ENCODE measurements at places on chromosomes 2 and 18.

- peak; percentile 43 for DNase-seq
Observed at GRCh38 chr2:236055471-236055870, 112.7 kb downstream of the GBX2 start.

DNA sequence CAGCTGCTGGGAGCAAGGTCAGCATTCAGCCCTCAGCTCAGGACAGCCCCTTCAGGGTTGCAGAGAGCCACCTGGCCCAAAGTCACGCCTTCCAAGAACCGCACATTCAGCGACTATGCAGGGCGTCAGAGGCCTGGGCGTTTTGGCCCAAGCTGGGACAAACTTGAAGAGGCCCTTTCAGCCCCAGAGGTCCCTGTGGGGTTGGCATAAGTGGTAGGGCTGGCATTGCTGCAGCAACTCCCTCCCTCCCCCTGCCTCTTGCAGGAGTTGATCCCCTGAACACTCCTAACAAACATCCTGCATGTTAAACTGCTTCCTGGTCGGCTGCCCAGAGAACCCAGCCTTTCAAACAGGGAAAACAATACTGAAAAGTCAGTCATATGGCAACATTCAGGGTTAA lies 192.9 kb upstream of the SMAD2 start:
- DNase-seq: no peak

- no peak for DNase-seq
Observed at GRCh38 chr2:16441431-16441830, 224.2 kb downstream of the CYRIA start.

GRCh38 chr18:24995056-24995455 lies 356.9 kb downstream of the ZNF521 start:
- DNase-seq: no peak

DNA sequence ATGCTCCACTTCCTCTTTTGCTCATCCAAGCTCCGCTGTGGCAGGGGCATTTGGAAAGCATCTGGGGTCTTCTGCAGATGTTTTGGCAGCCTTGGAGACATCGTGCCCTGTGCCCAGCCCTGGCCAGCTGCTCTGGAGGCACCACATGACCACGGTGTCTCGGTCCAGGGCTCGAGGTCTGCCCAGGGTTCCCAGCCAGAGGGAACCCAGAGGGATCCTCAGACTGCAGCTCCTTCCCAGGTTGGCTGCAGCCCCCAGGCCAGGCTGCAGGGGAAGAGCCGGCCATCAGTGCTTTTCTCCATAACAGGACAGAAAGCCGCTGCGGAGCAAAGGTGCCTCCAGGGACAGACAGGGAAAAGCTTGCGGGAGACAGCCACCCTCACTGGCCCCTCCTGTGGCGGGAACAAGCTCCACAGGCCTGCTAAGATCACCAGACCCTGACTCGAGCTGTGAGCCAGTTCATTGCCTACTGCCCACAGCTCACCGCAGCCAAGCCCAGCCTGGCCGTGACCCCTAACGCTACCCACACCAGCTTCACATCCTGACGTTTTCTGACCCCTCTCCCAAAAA lies 74.7 kb downstream of the SMAD7 start:
- DNase-seq: peak; percentile 61

DNA sequence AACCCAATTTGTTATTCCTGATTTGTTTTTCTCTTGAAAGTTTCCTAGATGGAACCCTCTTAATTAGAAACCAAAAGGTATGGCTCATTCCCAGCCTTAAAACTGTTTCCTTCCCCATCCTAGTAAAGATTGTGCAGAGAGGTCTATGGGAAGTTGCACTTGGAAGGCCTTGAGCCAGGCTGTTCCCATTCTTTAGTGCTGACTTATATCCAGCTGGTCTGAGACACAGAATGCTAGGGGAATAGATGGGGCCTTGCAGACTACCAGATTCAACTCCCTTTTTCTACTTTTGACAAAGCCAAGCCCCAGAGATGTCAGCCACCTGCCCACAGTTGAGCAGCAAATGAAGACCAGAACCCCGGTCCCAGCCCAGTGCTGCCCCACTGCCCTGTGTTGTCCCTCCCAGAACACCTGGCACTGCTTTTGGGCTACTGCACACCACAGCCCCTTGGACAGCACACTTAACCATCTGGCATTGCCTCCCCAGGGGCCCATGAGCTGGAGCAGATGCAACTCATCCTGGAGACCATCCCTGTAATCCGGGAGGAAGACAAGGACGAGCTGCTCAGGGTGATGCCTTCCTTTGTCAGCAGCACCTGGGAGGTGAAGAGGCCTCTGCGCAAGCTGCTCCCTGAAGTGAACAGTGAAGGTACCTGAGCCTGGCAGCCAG lies 98.2 kb downstream of the MRO start:
- no peak for DNase-seq

GRCh38 chr2:28356095-28356911 lies 36.4 kb upstream of the FOSL2 start:
- peak; percentile 90 for DNase-seq

GRCh38 chr2:235911633-235912233 lies 256.5 kb downstream of the GBX2 start:
- no peak for DNase-seq

DNA sequence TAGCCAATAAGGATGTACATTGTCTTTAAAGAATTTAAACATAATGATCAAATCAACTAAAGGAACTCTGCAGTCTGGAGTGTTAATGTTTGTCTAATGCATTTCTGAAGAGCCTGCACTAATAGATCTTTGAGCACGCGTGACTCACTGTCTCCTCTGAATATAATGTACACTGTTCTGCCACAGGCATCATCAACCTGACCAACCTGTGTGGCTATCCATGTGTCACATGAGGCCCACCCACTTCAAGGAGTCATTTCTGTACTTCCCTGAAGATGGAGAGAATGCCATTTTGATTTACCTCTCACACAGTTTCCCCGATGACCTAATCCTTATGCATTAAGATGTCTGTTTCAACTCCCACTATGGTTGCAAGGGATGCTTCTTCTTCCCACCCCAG lies 434.0 kb upstream of the SPHKAP start:
- DNase-seq: no peak

- no peak for DNase-seq
Observed at GRCh38 chr2:147297820-147298219, 547.0 kb upstream of the ACVR2A start.

DNA sequence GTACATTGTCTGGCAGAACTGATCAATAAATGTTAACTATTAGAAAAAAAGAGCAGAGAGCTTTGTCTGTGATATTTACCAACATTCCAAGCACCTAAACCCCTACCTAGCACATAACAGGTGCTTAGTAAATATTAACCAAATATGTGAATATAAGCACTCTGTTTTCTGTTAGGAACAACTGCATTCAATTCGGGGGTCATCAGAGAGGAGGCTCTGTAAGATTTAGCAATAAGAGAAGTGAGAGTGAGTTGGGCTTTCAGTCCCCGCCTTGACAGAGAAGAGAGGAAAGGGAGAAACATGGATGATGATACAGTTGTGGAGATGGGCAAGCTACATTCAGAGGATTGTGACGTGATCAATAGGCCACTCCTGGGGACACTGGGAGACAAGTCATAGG lies 47.7 kb downstream of the MYOM1 start:
- no peak for DNase-seq

- DNase-seq: peak; percentile 51
Observed at GRCh38 chr18:34978953-34979608, 62.1 kb upstream of the MAPRE2 start.

GRCh38 chr2:38187541-38188011 lies 111.6 kb upstream of the CYP1B1 start:
- no peak for DNase-seq

- no peak for DNase-seq
Observed at GRCh38 chr2:224524657-224525056, 60.5 kb downstream of the CUL3 start.

- peak; percentile 34 for DNase-seq
Observed at GRCh38 chr18:9796935-9797549, 88.7 kb upstream of the TXNDC2 start.

DNA sequence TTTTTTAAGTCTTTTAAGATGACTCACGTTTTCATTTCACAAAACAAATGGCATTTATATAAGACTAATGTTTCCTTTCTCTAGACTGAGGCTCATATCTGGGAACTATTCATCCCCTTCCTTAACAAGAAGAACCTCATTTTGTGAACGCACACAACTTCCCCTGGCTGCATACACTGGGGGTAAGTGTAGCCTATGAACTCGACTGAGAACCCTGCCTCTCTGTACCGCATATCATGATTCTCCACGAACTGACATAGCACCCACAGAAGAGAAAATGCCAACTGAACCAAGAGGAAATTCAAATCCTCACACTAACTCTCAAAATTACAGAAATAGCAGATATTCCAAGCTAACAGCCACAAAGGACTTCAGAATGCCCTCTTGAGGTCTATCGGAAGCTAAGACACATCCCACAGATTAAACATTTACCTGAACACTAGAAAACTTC lies 236.7 kb downstream of the TCF4 start:
- DNase-seq: no peak

GRCh38 chr2:118443596-118443995 lies 355.3 kb downstream of the INSIG2 start:
- no peak for DNase-seq

GRCh38 chr2:18412980-18413675 lies 147.3 kb downstream of the RDH14 start:
- DNase-seq: no peak

GRCh38 chr2:80947601-80948130 lies 643.1 kb upstream of the LRRTM1 start:
- DNase-seq: no peak

DNA sequence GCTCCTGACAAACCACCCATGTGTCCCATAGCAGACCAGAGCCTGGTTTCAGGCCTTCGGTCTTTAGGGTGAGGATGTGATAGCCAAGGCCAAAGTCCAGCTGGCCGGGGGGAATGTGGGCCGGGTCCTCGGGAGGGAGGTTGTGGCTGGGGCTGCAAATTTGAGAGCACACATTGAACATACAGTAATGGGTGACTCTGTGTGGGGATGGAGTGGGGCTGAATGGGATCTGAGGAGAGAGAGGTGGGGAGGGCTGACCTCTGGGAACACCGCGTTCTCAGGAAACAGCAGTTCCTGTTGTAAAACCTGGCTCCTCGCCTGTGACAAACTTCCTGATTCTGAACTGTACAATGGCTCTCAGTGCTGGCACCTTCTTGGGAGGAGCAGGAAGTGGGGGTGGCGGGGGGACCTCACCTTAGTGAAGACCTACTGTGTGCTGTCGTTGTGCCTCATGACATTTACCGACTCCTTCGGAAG lies 48.8 kb downstream of the MCFD2 start:
- DNase-seq: no peak

DNA sequence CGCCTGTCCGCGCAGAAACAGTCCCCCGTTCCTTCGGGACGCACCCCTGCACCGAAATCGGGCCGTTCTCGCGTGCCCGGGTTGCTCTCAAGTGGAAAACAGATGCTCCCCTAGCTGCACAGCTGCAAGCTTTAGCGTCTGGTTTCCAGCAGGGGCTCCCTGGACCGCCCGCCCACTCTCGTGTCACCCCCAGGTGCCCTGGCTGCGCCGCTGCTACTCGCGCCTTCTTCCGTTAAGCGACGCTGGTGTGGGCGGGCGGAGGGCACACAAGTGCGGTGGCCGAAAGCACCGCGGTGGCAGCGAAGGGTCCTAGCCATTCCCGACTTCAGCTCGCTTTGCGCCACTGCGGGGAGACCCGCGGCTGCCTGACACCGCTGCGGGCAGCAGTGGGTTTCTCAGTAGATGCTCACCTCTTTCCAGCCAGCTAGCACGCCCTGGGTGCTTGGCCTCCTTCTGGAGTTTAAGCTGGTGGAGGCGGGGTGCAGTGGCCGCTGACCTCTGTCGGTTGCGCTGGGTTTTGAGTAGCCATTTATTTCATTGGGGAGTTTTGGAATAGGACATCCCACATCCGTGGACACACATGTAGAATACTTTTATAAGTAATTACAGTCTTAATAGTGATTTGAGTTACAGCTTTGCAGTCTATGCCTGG lies 806 bp downstream of the ZNF407 start:
- DNase-seq: peak; percentile 85

DNA sequence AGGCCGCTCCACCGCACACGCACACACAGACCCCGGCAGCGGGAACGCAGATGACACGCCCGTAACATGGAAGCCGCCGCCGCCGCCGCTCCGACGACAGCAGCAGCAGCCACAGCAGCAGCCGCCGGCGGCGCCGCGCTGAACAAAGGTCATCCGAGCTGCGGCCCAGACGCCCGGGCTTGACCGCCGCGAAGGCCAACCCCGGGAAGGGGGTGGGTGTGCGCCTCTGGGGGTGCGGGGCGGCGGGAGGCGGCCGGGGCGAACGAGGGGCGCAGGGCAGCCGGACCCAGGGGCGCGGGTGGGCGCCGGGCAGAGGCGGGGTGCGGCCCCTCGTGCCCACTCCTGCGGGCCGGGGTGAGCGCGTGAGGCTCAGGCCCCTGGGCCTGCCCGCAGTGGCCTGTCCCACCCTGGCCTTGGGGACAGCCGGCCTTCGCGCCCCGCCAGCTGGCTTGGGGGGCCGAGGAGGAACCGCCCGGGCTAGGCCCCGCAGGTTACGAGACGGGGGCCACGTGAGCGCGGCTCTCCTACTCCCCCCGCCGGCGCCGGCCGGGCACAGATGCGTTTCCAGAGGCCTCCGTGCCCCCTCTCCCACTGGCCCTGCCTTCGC lies 1.0 kb upstream of the ZNF532 start:
- peak; percentile 82 for DNase-seq

GRCh38 chr2:24809316-24810007 lies 16.2 kb downstream of the CENPO start:
- DNase-seq: no peak

DNA sequence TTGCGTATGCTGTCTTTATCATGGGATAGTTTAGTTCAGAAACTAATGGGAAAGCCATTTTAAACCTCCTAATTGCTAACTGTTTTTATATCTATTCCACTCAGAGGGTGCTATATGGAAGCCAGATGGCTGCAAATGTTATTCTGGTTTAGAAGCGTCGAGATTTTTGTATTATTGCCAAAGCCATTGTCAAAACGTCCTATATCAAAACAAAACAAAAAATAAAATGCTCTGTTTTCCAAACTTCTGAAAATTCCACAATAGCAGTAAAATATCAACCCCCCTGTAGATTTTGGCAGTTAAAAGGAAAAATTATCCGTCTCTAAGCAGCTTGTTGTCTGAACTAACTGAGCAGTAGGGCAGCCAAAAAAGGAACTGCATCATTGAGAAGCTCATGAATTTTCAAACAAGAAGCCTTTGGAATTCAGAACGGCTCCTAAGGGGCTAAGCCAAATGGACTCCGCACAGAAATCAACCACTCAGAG lies 195.4 kb upstream of the CWC22 start:
- DNase-seq: peak; percentile 8

Data from SK-N-SH (cell line).